ENCODE measurements at places on chromosomes 3 and 15. TPM values are rescaled to one million over a fixed set of nuclear protein-coding genes. Genes with fewer than 3 reads are reported as not detected.

GRCh38 chr3:24684506-24685023 lies 189.9 kb upstream of the THRB start:
- peaks cover 40% of the 10 kb centered on the region for H3K27me3 ChIP-seq
- DNase-seq: no peak
- no peak overlapping the region for H3K27ac ChIP-seq
- no peak overlapping the region for H3K4me3 ChIP-seq

DNA sequence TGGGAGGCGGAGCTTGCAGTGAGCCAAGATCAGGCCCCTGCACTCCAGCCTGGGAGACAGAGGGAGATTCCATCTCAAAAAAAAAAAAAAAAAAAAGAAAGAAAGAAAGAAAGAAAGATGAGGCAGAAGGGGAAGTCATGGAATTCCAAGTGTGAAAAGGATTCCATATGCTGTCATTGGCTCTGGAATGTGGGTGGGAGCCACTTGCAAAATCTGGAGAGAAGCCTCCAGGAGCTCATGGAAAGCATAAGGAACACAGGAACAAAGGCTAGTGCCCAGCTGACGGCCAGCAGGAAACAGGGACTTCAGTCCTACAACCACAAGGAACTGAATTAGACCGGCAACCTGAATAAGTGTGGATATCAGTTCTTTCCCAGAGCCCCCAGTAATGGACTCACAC lies 12.5 kb upstream of the TRAK1 start:
- peaks cover 10% of the 10 kb centered on the region for H3K36me3 ChIP-seq
- H3K4me1 ChIP-seq: peaks cover 50% of the 10 kb centered on the region
- no peak overlapping the region for H3K4me3 ChIP-seq
- no peak for DNase-seq
- no peak overlapping the region for H3K27ac ChIP-seq
- no peaks in the 10 kb centered on the region for H3K27me3 ChIP-seq

DNA sequence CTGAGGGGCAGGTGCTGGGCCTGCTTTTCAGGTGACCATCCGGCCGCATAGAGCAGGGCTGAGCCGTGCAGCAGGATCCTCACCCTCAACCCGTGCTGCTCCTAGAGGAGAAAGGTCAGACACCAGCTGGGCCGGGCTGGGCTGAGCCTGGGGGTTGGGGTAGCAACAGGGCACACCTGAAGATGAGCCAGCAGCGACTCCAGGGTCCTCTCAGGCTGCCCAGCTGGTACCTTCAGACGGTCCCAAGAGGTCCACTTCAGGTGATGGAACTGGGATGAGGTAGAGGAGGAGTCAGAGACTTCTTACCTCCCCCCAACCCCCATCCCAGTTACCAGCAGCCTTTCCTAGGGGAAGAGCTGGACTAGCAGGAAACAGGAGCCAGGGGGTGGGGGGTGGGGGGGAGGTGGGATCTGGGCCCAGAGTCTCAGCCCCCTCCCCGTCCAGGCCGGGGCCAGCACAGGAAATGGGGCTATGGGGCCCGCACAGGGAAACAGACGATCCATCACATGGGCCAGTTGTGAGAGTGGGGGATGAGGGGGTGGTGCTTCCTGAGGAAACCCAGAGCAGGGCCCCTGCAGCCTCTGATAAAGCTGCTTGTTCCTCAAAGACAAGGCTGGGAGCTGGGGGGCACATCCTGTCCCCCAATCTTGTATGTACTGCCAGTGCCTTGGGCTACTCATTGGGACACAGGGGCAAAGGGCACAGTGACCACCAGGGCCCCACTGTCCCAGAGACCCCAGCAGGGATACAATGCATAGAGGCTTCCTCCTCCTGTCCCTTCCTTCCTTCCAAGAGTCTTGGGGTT lies 3.0 kb downstream of the INKA1 start:
- H3K4me1 ChIP-seq: peaks cover 42% of the 10 kb centered on the region
- H3K36me3 ChIP-seq: peaks cover 6% of the 10 kb centered on the region
- peak; percentile 61 for DNase-seq
- H3K27me3 ChIP-seq: peaks cover 8% of the 10 kb centered on the region
- no peak overlapping the region for H3K27ac ChIP-seq

DNA sequence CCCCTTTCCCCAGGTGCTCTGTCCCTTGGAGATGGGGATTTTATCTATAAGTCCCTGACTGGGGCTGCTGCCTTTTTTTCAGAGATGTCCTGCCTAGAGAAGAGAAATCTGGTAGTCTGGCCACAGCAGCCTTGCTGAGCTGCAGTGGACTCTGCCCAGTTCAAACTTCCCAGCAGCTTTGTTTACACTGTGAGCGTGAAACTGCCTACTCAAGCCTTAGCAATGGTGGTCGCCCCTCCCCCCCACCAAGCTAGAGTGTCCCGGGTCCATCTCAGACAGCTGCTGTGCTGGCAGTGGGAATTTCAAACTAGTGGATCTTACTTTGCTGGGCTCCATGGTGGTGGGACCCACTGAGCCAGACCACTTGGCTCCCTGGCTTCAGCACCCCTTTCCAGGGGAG lies 38.9 kb downstream of the TMEM266 start:
- no peak overlapping the region for H3K27ac ChIP-seq
- H3K36me3 ChIP-seq: no peaks in the 10 kb centered on the region
- no peak overlapping the region for H3K4me3 ChIP-seq
- H3K27me3 ChIP-seq: peaks cover 55% of the 10 kb centered on the region
- DNase-seq: no peak

DNA sequence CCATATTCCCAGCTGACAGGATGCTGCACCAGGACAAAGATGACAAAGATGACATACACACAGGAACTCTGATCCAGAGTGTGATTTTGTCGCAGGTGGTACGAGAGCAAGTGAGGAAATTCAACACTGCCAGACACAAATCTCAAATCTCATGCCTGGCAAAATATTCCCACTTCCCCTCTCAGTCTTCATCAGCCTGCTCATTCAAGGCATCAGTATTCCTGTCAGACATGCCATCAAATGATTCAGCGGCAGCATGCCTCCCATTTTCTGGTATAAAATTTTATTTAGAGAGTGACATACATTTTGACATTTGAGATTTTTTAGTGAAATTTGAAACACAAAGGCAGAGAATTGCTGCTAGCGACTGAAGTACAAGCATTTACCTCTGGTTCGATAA lies 228.1 kb upstream of the LMCD1 start:
- no peaks in the 10 kb centered on the region for H3K4me1 ChIP-seq
- H3K27me3 ChIP-seq: peaks cover 2% of the 10 kb centered on the region
- H3K4me3 ChIP-seq: no peak overlapping the region

GRCh38 chr15:74511583-74511982 lies 29.4 kb upstream of the ARID3B start:
- H3K27ac ChIP-seq: no peak overlapping the region
- H3K4me3 ChIP-seq: no peak overlapping the region
- H3K27me3 ChIP-seq: no peaks in the 10 kb centered on the region
- DNase-seq: no peak

GRCh38 chr3:142210144-142210543 lies 15.2 kb downstream of the GK5 start:
- H3K36me3 ChIP-seq: peaks cover 48% of the 10 kb centered on the region
- H3K27ac ChIP-seq: no peak overlapping the region
- H3K4me1 ChIP-seq: no peaks in the 10 kb centered on the region
- no peak overlapping the region for H3K4me3 ChIP-seq

DNA sequence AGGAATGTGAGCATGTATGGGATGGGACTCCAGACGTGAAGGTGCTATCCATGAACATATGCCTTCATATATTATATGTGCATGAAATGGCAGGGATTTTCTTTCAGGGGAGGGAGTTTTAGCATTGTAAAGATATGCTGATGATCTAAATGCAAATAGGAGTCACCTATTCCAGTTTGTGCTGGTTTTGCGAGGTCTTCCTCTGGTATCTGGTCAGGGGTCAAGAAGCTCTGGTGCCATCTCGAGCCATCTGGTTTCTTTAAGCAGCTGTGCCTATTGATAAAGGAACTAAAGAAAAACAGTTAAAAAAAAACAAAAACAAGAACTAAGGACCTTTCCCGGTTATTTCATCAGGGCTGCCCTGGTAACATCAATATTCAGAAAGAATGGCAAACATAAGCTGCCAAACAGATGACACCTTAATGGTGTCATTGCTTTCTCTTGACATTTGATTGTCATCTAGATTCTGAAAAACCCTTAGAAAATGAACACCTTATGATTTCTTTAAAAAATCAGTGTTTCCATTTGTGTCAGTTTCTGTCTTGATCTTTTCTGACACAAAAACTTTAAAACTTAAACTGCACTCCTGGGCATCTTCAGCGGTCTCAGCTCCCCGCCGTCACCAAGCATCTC lies 22.7 kb downstream of the APH1B start:
- no peak overlapping the region for H3K4me3 ChIP-seq
- no peak for DNase-seq
- H3K27me3 ChIP-seq: no peaks in the 10 kb centered on the region
- no peak overlapping the region for H3K27ac ChIP-seq

- H3K4me3 ChIP-seq: no peak overlapping the region
- DNase-seq: no peak
Measured at GRCh38 chr3:35422836-35423601, 216.3 kb upstream of the ARPP21 start.

DNA sequence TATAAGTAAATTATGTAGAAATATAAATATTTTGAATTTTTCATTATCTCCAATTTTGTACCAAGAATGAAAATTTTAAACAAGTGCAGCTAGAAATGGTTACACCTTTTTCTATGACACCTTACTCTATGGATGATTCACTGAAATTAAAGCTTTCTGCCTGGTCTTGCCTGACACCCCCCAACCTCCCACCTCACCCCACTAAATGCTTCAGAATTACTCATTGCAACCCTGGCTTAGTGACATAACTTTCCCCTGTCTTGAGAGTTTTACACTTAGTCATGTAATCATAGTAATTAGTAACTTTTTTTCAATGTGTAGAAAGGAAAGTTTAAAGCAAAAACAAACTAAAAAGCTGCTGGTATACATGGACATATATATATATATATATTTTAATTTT lies 42.0 kb upstream of the MEIS2 start:
- H3K36me3 ChIP-seq: no peaks in the 10 kb centered on the region
- H3K27me3 ChIP-seq: peaks cover 7% of the 10 kb centered on the region
- H3K4me1 ChIP-seq: no peaks in the 10 kb centered on the region
- DNase-seq: peak; percentile 4
- H3K27ac ChIP-seq: no peak overlapping the region

- peaks cover 7% of the 10 kb centered on the region for H3K4me1 ChIP-seq
- no peaks in the 10 kb centered on the region for H3K36me3 ChIP-seq
- H3K27ac ChIP-seq: no peak overlapping the region
- H3K27me3 ChIP-seq: peaks cover 2% of the 10 kb centered on the region
- no peak overlapping the region for H3K4me3 ChIP-seq
- no peak for DNase-seq
Measured at GRCh38 chr3:171526869-171527268, 66.7 kb upstream of the TNIK start.

- peaks cover 3% of the 10 kb centered on the region for H3K27me3 ChIP-seq
- H3K4me1 ChIP-seq: peaks cover 65% of the 10 kb centered on the region
- peaks cover 11% of the 10 kb centered on the region for H3K36me3 ChIP-seq
- peak; percentile 50 for DNase-seq
- peak overlapping the region; percentile 71 for H3K27ac ChIP-seq
Measured at GRCh38 chr3:12560505-12561190, 3.8 kb downstream of the MKRN2 start.

DNA sequence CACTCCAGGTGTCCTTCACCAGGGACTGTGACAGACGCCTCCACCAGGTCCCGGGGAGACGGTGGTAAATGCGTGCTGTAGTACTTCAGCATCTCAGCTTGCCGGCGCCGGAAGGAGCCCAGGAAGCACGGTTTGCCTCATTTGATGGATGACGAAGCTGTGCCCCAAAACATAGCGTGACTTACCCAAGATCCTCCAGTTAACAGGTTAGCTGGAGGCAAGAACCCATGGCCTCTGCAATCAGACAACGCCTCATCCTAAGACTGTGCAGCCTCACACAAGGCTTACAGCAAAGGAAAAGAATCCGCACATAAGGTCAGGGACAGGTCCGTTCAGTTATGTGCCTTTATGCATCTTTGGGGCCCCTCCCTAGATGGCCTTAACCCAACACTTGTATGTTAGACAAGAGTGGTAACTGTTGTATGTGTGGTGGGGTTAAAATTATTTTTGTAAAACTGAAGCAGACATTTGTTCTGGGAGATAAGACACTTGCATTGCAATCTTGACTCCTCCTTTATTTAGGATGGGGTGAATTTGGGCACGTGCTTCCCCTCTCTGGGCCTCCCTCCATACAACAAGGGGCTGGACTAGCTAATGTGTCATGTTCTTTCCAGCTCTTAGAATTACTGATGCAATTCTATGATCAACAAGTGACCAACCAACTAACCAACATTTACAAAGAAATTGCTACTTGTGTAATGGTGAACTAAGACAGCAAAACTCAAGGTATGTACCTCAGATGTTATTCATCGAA lies 39.4 kb downstream of the VGLL4 start:
- H3K27ac ChIP-seq: no peak overlapping the region
- H3K36me3 ChIP-seq: peaks cover 32% of the 10 kb centered on the region
- no peak for DNase-seq
- H3K4me3 ChIP-seq: no peak overlapping the region

DNA sequence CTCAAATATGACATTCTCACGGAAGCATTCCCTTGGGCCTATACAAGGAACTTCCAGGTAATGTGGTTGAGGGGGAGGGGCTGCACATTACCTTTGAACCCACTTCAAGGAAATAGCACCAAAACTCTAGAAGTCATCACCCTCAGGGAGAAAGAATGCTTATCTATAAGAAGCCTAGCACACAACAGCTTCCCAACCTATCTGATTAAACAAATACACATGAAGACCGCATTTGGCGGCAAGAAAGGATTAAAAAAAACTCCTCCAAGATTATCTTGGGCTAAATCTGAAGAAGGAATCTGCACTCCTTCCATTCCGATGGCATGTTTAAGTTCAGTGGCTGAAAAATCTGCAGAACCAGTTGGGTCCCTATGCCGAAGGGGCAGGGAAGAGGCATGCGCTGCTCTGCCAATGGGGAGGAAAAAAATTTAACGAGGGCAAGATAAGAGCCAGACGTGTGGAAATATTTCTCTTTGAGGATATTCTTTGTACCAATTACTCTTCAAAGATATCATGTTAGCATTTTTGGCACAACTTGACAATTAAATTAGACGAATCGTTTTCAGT lies 82.0 kb upstream of the WNT5A start:
- no peak overlapping the region for H3K27ac ChIP-seq
- no peak for DNase-seq
- H3K36me3 ChIP-seq: no peaks in the 10 kb centered on the region

GRCh38 chr3:142857056-142857455 lies 31.8 kb downstream of the PCOLCE2 start:
- H3K4me3 ChIP-seq: no peak overlapping the region
- no peak overlapping the region for H3K27ac ChIP-seq
- no peaks in the 10 kb centered on the region for H3K4me1 ChIP-seq
- peaks cover 15% of the 10 kb centered on the region for H3K27me3 ChIP-seq
- H3K36me3 ChIP-seq: no peaks in the 10 kb centered on the region

- H3K4me1 ChIP-seq: peaks cover 6% of the 10 kb centered on the region
- no peak overlapping the region for H3K27ac ChIP-seq
- H3K4me3 ChIP-seq: no peak overlapping the region
Measured at GRCh38 chr3:113898892-113899291, 48.9 kb upstream of the ZDHHC23 start.

GRCh38 chr3:132916096-132916495 lies 122.1 kb upstream of the TMEM108 start:
- no peaks in the 10 kb centered on the region for H3K4me1 ChIP-seq
- H3K27ac ChIP-seq: no peak overlapping the region
- H3K27me3 ChIP-seq: peaks cover 5% of the 10 kb centered on the region
- H3K36me3 ChIP-seq: no peaks in the 10 kb centered on the region

Gene BFSP2
- total RNA-seq: 0.21 TPM

Gene RFTN1
- 113 TPM for total RNA-seq

Gene TMEM207
- total RNA-seq: not detected

Gene MAN2C1
- total RNA-seq: 119 TPM

Gene SPSB4
- not detected for total RNA-seq

Gene INTS14
- 59.8 TPM for total RNA-seq

Gene GRAMD2A
- total RNA-seq: not detected

Gene CSK
- total RNA-seq: 229 TPM

Gene KNG1
- not detected for total RNA-seq

Gene RAB8B
- 260 TPM for total RNA-seq

Gene NTRK3
- 0.78 TPM for total RNA-seq

Gene STAG1
- 27.1 TPM for total RNA-seq

Gene OXNAD1
- total RNA-seq: 27.7 TPM

Data from activated CD4-positive, alpha-beta T cell treated with anti-CD3 and anti-CD28 coated beads for 36 hours (primary cell).